ENCODE measurements at places on chromosomes 6 and 20.
A peak's percentile ranks its signal among the peaks of the same experiment; 100 is the strongest.

DNA sequence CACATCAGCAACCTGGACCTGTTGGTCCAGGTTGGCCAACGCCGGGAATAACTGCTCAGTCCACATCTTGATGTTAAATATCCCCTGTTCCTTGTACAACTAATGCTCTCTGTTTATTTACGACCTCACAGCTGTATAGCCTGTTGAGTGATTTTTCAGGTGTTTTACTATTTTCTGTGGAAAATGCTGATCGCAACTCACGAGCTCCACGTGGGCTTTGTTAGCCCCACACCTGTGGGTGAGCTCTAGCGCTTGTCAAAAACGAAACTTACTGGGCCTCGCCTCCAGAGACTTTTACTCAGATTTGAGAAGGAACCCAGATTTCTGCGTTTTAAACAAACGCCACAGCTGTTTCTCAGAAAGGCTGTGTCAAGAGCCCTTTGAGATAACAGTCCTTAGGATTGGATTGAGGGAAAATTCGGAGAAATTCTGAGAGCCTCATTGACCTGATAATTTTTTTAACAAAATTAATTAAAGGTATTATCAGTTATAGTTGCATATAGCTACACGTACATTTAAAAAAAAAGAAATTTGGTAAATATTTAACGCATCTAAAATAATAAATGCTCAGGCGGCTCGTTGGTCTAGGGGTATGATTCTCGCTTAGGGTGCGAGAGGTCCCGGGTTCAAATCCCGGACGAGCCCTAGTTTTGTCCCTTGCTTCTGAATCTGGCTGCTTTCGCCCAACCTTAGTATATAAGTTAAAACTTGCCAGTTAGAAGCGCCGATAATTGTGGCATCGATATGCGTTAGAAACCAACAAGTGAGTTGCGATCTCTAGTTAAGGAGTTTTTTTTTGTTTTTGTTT lies 16.7 kb downstream of the HMGN4 start:
- DNase-seq = peak; percentile 64

- no peak for DNase-seq
Measured at GRCh38 chr6:57104336-57104735, 14.3 kb downstream of the ZNF451 start.

- peak; percentile 8 for DNase-seq
Measured at GRCh38 chr6:147177286-147177685, 26.9 kb upstream of the STXBP5 start.

DNA sequence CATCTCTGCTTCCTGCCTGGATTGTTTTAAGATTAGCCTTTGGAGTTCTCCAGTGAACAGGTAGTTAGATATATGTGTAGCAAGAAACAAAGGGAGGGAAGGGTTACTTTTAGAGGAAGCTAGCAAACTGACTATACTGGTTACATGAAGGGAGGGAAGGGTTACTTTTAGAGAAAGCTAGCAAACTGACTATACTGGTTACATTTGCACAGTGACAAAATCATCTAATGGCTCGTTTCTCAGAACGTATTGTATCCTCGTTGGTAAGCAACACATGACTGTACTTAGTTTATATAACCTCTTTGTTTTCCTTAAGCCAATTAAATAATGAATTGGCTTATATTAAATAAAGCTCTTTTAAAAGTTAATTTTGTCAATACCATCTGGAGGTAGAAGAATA lies 540.9 kb downstream of the EPM2A start:
- DNase-seq = no peak

GRCh38 chr20:17223553-17223952 lies 3.3 kb upstream of the PCSK2 start:
- DNase-seq = no peak
